ENCODE measurements at places on chromosomes 4 and X. TPM values are rescaled to one million over a fixed set of nuclear protein-coding genes. Genes with fewer than 3 reads are reported as not detected.
A peak's percentile ranks its signal among the peaks of the same experiment; 100 is the strongest.

The FHIP1A gene
- 0.45 TPM for total RNA-seq

The RRH gene
- total RNA-seq = 0.14 TPM

The PLS3 gene
- total RNA-seq = 0.52 TPM

The BRS3 gene
- not detected for total RNA-seq

The ARR3 gene
- not detected for total RNA-seq

DNA sequence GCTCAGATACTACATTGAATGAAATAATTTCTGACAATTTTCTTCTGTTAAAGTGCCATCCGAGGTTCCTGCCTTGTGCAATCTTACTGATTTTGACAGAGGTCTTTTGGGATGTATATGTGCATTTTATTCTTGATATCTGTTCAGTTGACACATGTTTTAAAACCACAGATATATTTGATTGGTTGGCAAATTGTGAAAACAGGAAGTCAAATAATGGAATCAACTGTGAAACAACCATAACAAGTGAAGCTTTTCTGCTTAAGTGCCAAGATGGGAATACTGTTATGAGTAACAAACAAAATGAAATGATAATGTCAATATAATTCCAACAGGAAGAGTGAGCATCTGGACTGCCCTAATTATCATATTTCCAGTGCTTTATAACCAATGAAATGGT, 84.9 kb upstream of the TET2 start:
- no peak overlapping the region for H3K27ac ChIP-seq
- no peaks in the 10 kb centered on the region for H3K36me3 ChIP-seq
- DNase-seq = no peak
- H3K4me1 ChIP-seq = peaks cover 54% of the 10 kb centered on the region

DNA sequence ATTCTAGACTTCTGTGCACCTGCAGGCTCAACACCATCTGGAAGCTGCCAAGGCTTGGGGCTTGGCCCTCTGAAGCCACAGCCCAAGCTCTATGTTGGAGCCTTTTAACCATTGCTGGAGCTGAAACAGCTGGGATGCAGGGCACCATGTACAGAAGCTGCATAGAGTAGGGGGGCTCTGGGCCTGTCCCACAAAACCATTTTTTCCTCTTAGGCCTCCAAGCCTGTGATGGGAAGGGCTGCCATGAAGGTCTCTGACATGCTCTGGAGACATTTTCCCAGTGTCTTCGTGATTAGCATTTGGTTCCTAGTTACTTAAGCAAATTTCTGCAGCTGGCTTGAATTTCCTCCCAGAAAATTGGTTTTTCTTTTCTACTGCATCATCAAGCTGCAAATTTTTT, 999.3 kb upstream of the GRIA3 start:
- H3K27me3 ChIP-seq = no peaks in the 10 kb centered on the region
- DNase-seq = no peak
- no peak overlapping the region for H3K27ac ChIP-seq
- no peaks in the 10 kb centered on the region for H3K4me1 ChIP-seq

DNA sequence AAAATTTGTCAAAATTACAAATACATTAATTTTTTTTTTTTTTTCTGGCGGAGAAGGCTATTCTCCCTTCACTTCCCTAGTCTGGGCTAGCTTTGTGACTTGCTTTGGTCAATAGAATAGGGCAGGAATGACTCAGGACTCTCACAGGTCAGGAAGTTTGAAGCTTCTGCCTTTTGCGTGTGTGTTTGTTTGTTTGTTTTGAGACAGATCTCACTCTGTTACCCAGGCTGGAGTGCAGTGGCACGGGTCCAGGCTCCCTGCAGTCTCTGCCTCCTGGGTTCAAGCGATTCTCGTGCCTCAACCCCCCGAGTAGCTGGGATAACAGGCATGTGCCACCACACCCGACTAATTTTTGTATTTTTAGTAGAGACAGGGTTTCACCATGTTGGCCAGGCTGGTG, 55.9 kb upstream of the USP9X start:
- no peaks in the 10 kb centered on the region for H3K36me3 ChIP-seq
- H3K27me3 ChIP-seq = no peaks in the 10 kb centered on the region
- H3K27ac ChIP-seq = no peak overlapping the region
- no peaks in the 10 kb centered on the region for H3K4me1 ChIP-seq
- no peak overlapping the region for H3K4me3 ChIP-seq

- H3K27ac ChIP-seq = no peak overlapping the region
- peaks cover 3% of the 10 kb centered on the region for H3K4me1 ChIP-seq
- no peak for DNase-seq
- H3K36me3 ChIP-seq = no peaks in the 10 kb centered on the region
- peaks cover 34% of the 10 kb centered on the region for H3K27me3 ChIP-seq
These were observed 1.2 kb downstream of the ARHGAP6 start for GRCh38 chrX:11664211-11665167.

GRCh38 chrX:152821145-152821765, 9.3 kb downstream of the CETN2 start:
- no peak overlapping the region for H3K4me3 ChIP-seq
- H3K27me3 ChIP-seq = peaks cover 4% of the 10 kb centered on the region
- no peaks in the 10 kb centered on the region for H3K4me1 ChIP-seq
- peak; percentile 16 for DNase-seq
- H3K27ac ChIP-seq = no peak overlapping the region
- no peaks in the 10 kb centered on the region for H3K36me3 ChIP-seq

DNA sequence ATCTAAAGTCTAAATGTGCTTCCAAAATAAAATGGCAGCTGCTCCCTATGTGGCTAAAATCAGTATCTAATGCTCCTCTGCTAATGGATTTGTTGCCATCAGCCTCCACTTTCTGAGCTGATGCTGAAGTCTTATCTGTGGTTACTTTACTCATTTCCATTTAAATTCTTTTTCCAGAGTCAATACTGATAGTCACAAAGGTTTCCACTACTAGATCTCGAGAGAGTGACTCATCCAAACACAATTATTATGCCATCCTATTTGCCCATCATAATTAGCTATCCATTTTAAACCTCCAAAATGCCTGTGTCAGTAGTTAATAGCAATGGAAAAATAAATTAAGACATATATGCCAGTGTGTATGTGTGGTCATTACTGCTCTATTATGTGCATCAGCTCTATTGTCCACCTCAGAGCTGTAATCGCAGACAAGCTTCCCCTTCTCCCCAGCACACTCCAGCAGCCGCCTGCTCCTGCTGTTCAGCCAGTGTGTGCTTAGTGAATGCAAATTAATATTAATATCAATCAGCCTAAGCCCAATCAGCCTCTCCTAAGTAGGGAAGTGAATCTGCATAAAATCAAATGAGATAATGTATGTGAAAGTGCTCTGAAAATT, 199.8 kb upstream of the ZIC3 start:
- no peaks in the 10 kb centered on the region for H3K4me1 ChIP-seq
- H3K27ac ChIP-seq = no peak overlapping the region
- no peak overlapping the region for H3K4me3 ChIP-seq
- no peak for DNase-seq
- H3K27me3 ChIP-seq = peaks cover 1% of the 10 kb centered on the region
- H3K36me3 ChIP-seq = no peaks in the 10 kb centered on the region

DNA sequence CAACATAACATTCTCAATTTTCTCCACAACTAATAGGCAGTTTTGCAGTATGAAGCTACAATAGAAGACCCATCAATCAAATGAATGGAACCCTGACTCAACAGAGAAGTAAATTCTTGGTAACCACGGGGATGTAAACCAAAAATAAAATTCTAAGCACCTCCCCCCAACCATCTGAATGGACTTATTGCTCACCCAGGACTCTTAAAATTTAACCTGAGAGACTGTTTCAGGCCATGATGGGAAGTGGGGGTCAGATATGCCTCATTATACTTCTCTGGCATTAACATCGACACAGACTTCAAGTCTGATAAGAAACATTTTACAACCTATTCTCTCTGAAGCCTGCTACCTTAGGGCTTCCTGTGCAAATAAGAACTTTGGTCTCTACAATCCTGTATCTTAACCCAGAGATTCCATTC, 620.9 kb downstream of the TLL1 start:
- H3K36me3 ChIP-seq = no peaks in the 10 kb centered on the region
- no peak for DNase-seq
- H3K4me3 ChIP-seq = no peak overlapping the region
- no peak overlapping the region for H3K27ac ChIP-seq
- H3K4me1 ChIP-seq = no peaks in the 10 kb centered on the region
- no peaks in the 10 kb centered on the region for H3K27me3 ChIP-seq

DNA sequence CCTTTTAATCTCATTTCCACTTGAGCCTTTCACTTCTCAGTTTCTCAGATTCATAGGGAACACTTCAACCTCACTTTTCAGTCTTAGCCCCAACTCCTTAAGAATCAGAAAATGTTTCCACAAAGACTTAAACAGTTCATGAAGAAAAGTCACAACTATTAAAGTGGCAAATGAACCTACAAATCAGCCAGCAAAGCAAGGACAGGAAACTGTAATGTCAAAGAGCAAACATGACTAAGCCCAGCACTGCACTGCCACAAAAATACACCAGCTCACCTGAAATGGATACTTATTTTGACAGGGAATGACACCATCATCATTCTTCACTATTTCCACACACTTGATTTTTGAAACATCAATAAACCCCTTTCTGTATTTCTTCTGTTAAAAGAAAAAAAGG, 41.8 kb upstream of the TXK start:
- DNase-seq = no peak
- no peak overlapping the region for H3K4me3 ChIP-seq
- H3K36me3 ChIP-seq = no peaks in the 10 kb centered on the region
- peaks cover 14% of the 10 kb centered on the region for H3K4me1 ChIP-seq

DNA sequence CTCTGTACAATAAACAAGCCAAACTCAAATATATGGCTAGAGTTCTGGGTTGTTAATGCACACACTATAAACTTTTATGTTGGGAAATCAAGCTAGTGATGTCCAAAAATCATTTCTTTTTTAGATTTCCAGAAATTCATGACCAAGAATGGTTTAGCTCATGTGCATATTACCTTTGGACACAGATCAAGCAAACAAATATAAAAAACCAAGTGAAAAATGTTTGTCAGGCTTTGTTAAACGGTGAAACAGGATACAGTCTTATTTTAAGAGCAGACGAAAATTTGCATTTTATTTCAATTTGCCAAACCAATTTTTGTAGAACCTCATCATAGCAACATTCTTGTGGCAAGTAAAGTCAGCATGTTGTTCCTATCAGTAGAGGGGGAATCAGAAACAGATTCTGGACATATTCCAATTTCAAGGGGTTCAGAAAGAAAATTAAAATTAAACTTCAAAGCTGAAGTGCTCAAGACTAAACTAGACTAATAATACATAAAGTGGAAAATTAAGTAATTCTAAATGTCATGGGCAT, 413.6 kb downstream of the TRIML1 start:
- no peaks in the 10 kb centered on the region for H3K4me1 ChIP-seq
- H3K36me3 ChIP-seq = no peaks in the 10 kb centered on the region
- no peaks in the 10 kb centered on the region for H3K27me3 ChIP-seq
- no peak overlapping the region for H3K27ac ChIP-seq

DNA sequence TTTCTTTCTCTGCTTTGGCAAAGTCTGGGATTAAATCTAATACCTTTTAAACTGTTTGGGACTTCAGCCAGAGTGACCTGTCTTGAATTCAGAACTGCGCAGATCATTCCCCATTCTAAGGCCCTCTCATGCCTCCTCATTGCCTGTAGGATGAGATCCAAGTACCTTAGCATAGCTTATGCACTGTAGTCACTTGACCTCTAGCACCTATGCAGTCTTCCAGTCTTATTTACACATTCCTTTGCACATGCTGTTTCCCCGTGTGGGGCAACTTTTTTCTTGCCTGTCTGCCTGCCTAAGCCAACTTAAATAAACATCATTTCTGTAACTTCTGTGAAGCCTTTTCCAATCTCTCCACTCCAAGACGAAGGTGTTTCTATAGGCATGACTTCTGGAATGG, 68.4 kb downstream of the AR start:
- H3K4me1 ChIP-seq = no peaks in the 10 kb centered on the region
- DNase-seq = no peak
- no peaks in the 10 kb centered on the region for H3K27me3 ChIP-seq
- H3K27ac ChIP-seq = no peak overlapping the region
- H3K36me3 ChIP-seq = no peaks in the 10 kb centered on the region

DNA sequence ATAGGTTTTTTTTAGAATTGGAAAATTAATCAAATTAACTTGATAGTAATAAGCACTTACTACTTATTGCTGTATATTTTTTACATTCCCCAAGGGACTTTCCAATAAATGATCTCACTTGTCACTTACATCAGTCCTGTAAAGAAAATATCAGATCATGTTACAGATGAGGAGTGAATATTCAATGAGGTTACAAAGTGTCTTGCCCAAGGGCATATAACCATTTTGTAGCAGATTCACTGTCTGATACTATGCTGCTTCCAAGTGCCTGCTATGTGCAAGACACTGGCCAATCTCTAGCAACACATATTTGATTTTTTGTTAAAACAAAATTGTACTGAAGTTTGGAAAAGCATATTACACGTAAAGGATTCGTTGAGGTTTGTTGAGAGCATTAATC, 1287.7 kb downstream of the FAM133A start:
- no peaks in the 10 kb centered on the region for H3K36me3 ChIP-seq
- no peak overlapping the region for H3K27ac ChIP-seq
- no peaks in the 10 kb centered on the region for H3K4me1 ChIP-seq
- DNase-seq = no peak
- H3K27me3 ChIP-seq = no peaks in the 10 kb centered on the region

DNA sequence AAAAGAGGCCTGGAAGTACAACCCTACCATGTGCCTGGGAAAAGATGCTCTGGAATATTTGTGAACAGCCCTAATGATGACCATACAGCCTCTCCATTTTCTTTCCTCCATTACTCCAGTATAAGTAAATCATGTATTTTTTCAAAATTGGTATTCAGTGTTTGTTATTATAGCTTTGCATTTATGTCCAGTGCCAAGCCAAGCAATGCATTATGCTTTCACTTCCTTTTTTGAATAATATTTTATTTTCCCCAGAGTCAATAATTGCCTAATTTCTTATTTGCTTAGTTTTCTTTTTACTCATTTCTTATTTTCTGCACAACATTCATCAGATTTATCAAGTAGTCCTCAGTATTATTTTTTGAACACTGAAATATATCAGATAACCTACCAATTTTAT, 49.3 kb upstream of the EOLA2 start:
- no peak overlapping the region for H3K27ac ChIP-seq
- peaks cover 2% of the 10 kb centered on the region for H3K36me3 ChIP-seq
- H3K4me3 ChIP-seq = no peak overlapping the region
- no peaks in the 10 kb centered on the region for H3K4me1 ChIP-seq
- H3K27me3 ChIP-seq = no peaks in the 10 kb centered on the region
- DNase-seq = no peak

DNA sequence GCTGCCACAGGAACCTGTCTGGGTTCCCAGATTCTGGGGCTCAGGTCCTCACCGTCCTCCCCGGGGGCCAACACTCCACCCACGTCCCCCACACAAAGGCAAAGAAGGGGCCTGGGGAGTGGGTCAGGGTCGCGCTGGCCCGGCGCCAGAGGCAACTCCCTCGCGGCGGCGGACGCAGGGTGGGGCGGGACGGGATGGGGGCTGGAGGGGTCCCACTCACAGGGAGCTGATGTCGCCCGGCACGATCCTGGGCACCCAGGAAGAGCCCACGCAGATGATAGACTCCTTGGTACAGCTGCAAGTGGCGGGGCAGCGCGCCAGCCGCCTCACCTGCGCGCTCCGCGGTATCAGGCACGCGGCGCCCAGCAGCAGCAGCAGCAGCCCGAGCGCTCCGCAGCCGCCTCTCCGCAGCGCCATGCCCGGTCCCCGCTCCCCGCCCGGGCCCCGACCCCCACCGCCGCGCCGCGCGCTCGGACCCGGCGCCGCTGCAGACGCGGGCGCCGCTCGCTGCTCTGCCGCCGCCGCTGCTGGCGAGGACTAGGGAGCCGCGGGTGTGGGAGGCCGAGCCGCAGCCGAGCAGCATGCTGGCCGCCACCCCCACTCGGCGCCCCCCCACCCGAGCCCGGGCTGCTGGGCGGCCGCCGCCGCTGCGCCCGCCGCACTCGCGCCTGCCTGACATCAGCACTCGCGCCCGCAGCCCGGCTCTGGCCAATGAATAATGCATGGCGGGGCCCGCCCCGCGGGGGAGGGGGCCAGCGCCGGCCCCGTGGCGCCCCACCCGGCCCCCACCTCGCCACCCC, at the start of gene LGI2:
Gene LGI2 (minus strand): TSS at position 670 of the 800 bp plus-strand sequence. CDS start 253 bp downstream, at position 417.
- no peak for DNase-seq
- no peak within 1 kb of the TSS for H3K4me3 ChIP-seq
- no peaks in the 10 kb centered on the region for H3K36me3 ChIP-seq
- peaks cover 4% of the 10 kb centered on the region for H3K4me1 ChIP-seq
- H3K27ac ChIP-seq = no peak within 1 kb of the TSS

Measured in activated CD4-positive, alpha-beta memory T cell treated with anti-CD3 and anti-CD28 coated beads for 36 hours (primary cell).